ENCODE measurements at places on chromosomes 4 and X.

GRCh38 chr4:180150818-180151217 is 2092.4 kb upstream of the TENM3 start:
- DNase-seq = no peak

- no peak for DNase-seq
Measured at GRCh38 chr4:148266240-148266639, 176.0 kb downstream of the NR3C2 start.

- no peak for DNase-seq
Measured at GRCh38 chrX:40945361-40945713, 139.9 kb upstream of the USP9X start.

DNA sequence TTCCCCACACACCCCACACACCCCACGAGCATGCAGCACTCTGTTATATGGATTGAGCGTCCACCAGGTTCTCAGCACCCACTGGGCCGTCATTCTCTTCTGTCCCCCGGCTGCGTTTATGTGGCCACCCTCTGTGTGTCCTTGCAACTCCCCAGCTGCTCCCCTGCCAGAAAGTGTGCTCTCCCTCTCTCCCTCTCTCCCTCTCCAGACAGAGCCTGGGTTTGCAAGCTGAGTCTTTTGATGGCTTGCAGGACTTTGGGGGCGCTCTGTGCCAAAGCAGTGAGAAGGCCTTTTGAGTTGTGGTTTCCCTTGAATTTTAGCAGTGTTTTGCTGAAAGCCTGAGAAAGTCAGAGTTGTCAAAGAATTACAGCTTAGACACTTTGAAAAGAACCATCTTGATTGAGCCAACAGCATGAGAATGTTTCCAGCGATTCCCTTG is 173.5 kb downstream of the DCLK2 start:
- no peak for DNase-seq

DNA sequence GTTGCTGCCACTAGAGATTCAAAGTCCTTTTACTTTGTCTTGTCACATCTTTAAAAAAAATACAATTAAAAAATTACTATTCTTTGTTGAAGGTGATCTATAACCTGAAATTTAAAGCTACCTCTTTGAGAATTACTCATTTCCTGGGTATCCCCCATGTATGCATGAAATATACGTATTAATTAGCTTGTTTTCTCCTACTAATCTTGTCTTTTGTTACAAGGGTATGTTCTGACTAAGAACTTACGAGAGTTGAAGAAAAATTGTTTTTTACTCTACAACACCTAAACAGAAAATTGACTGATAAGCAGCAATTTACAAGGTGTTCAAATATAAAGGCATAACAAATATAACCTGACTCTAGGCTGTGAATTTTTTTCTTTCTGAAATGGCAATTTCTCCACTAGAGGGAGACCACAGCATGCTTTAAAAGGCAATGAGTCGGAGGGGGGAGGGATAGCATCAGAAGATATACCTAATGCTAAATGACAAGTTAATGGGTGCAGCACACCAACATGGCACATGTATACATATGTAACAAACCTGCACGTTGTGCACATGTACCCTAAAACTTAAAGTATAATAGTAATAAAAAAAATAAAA is 249.6 kb downstream of the OPHN1 start:
- peak; percentile 29 for DNase-seq

DNA sequence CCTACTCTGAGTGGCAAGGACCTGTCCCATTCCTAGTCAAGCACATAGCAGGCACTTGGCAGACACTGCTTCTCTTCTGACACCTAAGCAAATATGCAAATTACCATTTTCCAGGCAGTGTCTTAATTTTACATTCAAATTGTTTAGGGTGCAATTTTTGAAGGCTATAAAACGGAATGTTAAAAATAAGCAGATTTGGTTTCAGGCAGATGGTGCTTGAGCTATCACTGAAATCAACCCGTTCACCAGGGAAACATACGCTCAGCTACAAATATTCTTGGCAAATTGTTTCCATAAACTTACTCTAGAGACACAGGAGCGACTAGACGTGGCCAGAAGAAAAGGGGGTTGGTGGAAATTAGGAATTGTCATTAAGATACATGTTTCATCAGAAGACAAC is 45.7 kb downstream of the BEND2 start:
- no peak for DNase-seq

DNA sequence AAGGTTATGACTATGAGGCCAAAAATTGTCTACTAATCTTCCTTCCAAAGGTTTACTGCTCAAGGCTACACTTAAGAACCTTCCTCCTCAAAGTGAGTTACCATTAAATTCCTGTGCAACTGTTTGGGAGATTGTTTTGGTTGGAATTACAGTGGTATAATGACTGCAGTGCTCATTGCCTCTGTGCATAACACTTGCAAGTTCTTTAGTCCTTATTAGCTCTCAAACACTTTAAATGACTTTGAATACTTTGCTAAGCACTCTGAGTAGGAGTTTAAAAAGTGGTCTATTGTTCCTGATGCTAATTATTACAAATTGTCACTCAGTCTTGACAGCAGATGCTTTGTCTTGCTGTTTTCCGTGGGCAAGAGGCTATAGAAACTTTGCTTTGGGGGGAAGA is 422.8 kb upstream of the PABPC4L start:
- DNase-seq = no peak

DNA sequence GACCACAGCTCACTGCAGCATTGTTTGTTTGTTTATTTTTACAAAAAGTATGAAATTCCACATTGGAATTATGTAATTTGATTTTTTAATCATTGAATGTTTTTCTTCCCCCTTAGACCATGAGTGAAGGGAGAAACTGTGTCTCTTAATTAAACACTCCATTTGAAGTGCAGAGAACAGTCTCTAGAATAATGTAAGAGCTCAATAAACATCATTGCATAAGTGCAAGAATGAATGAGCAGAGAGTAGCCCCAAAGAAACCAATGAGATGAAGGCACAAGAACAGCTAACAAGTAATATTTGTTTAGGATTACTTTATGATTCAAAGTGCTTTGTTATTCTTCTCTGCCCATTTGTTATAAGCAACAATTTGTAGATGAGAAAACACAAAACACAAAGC is 921.3 kb upstream of the LCORL start:
- DNase-seq = no peak

DNA sequence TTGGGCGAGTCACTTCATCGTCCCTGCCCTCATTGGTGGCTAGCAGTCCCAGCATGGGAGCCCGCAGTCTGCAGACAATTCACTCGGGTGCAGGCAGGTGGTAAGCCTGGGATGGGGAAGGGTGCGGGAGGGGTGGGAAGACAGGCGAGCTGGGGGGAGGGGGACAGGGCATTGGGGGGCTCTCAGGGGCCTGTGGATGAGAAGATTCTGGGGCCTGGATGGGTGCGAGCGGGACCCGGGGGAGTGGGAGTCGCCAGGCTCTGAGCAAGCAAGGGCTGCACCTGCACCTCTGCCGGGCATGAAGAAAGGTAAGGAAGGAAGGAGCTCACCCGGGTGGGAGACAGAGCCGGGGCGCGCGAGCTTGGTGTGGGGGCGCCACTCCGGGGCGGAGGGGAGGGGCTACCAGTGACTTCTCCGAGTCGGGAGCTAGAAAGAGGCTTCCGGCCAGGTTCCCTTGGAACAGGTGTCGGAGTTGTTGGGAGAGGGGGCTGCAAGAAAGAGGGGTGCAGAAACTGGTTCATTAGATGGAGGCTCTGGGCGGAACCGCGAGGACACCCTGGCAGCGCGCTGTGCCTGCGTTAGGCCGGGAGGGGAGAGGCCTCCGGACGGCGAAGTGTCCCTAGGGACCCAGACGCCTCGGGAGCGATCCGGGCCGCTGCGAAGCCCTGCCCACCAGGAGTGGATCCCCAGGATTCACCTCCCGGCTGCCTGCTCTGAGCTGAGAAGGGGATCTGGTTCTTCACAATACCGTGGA is 103.4 kb upstream of the PDLIM3 start:
- no peak for DNase-seq

DNA sequence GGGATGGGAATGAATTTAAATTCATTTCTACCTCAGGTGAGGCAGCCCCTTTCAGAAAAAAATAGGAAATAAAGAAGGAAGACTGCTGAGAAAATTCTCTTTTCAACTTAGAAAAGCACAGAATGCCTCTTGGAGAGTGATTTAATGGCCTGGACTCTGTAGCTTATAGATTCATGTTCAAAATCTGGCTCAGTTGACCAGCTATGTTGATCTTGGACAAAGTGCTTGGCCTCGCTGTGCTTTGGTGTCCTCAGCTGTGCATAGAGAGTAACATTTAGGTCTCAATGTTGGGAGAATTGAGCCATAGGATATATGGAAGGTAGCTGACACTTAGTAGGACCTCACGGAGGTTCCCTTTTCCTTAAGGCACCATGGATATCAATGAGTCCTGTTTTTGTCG is 49.7 kb upstream of the SFRP2 start:
- DNase-seq = no peak

DNA sequence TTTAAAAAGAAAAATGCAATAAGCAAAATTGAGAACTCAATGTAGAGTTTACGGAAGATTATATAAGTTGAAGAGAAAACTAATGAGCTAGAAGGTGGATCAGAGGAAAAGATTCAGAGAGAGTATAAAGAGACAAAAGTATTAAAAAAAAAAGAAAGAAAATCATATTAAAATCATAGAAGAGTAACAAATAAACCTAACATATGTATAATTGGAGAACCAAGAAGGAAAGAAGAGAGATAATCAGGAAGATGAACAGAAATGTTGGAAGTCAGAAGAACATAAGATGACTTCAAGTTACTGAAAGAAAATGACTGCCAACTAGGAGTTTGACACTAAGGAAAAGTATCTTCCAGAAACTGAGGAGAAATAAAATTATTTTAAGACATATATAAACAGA is 34.3 kb upstream of the ANTXR2 start:
- no peak for DNase-seq

DNA sequence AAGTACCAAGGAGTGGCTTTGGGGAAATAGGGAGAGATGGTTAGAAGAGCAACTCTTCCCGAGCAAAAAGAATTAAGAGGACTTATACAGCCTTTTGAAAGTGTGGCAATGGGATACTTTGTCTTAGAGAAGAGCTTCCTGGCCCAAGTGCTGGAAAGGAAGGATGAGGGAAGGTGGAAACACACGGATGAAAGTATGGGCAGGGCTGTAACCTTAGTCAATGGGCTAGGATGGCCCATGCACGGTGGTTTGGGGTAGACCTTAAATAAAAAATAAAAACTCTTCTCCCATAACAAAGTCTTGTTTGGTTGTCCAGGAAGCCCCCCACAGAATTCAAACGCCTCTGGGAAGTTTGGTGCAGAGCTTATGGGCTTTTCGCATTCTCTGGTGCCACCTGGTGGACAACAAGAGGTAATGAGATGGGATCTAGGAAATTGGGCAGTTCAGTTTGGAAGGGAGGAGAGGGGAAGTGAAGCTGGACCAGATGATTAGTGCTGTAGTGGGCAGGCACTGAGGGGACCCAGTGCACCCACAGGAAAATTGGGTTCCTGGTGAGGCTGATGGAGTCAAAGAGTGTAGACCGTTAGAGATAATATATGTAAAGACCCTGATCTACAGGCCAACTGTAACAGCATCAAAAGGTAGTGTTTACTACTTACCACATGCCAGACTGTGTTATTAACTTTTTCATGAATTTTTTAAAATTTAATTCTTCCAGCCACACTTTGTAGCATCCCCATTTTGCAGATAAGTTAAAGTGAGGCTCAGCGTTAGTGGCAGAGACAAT is 13.8 kb upstream of the ENOX2 start:
- DNase-seq = peak; percentile 38

- no peak for DNase-seq
Measured at GRCh38 chr4:138696058-138696457, 319.5 kb upstream of the NOCT start.

- DNase-seq = no peak
Measured at GRCh38 chr4:182556580-182556979, 313.4 kb downstream of the TENM3 start.

GRCh38 chrX:55007656-55008055 is 7.5 kb downstream of the APEX2 start:
- no peak for DNase-seq

DNA sequence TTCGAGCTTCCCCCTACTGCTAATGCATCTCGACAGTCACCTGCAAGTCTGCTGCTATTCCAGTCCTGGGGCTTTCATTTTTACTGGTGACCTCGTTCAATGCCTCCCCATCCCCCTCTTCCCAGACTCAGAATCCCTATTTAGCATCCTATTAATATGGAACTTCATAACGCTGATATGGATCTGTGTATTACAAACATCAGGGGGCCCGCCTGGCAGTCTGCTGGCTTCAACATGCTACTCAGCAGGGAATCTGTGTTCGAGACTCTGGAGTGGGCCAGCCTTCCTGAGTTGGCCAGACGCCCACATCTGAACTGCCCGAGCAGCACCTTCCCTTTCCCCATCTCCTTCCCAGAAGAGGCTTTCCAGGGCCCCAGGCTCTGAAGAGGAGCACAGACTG is 173.9 kb upstream of the PPARGC1A start:
- no peak for DNase-seq

DNA sequence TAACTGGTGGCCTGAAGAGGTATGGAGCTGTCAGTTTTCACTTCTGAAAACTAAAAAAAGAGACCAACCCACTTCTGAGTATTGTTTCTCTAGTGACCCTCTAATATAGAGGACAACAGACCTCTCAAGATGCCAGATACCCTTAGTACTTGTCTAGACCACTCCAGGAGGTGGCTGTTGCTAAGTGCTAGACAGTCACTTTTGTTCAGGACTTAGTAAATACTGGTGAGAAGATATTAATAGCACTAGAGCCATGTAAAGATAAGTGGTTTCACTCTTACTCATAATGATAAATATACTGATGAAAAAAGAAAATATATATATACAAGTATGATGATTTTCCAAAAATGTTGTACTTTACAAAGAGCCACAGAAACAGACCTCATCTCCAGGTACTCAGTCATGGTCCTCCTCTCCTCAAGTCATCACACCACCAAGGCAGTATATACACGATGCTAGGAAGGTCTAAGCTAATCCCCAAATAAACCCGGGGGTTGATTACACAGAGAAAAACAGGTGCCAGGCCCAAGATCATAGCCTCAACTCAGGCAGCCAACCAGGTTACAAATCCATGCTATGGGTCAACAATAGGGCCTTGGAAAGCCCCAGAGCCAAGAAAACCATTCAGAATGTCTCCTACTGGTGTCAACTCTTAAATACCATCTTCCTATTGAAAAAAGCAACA is 66.9 kb downstream of the ARHGEF9 start:
- no peak for DNase-seq

DNA sequence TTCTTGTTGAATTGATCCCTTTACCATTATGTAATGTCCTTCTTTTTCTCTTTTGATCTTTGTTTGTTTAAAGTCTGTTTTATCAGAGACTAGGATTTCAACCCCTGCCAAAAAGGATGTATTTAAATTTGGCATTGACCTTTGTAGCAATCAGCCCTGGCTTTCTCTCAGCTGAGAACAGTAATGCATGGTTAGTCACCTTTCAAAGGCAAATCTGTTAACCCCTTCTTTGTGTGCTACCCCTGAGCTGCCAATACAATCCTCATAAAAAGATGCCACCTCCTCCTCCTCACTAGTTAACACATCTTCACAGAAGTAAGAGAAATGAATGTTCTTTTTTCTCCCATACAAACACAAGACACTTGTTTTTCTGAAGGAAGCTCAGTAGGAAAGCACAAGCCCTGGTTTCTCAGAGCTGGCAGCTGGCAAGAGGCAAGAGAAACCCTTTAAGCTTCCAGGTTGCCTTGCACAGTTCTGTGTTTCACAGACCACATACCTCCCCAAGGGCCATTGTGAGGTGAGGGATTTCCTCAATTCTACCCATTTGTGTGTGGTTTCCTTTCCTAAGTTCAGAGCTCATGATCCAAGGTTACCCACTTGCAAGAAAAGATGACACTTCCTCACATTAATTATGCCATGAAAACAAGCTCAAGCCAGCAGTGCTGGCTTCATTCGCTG is 122.6 kb downstream of the RCHY1 start:
- DNase-seq = no peak

All from CD4-positive, alpha-beta T cell treated with Interleukin-2 at 100 ng/mL for 4 hours (primary cell).